Activated CD8-positive, alpha-beta memory T cell treated with anti-CD3 and anti-CD28 coated beads for 1 hour (primary cell): ENCODE measurements at places on chromosomes 16 and 17.

DNA sequence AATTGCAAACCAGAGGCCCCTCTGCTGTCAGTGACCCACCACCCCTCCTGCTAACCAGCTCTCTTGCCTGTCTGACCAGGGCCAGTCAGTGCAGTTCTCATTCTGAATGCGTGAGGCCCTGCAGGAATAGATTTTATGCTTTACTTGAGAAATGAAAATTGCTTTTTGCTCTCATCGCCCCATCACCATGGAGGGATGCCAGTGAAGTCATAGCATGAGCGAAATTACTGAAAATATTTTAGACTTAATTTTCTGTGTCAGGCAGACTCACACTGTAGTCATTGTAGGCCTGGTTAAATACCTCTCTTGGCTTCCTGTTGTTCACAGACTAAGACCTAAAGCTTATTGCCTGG is 490.5 kb upstream of the CDH5 start:
- DNase-seq = no peak

DNA sequence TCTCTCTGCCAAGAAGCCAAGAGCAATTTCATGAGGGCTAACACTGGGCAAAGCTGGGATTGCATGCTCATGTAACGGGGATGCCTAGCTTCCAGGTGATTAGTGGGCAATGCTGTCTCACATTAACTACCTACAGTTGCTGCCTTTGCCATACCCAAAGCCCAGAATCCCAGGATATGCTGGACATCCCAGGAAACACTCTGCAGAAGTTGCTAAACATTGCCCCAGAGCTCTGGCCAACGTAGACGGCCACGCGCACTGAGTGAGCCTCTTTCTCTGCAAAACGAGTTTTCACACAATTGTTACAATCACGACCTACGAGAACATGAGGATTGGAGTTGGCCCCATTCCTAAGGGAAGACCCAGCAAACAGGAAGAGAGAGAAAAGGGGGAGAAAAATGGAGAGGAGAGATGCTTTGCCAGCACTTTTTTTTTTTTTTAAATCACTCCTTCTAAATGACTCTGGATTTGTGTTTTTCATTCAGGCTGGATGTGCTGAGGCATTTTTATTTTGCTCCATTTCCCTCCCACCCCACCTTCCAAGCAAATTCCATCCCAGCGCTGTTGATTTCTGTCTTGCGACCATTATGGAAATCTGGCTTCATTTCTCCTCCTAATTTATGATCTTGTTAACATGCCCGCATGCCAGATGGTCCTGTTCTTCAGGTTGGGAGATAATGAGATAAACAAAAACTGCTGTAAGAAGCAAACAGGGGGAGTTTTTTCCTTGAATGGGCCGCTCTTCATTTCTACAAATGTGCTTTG is 112.8 kb upstream of the DNAH9 start:
- DNase-seq = no peak

DNA sequence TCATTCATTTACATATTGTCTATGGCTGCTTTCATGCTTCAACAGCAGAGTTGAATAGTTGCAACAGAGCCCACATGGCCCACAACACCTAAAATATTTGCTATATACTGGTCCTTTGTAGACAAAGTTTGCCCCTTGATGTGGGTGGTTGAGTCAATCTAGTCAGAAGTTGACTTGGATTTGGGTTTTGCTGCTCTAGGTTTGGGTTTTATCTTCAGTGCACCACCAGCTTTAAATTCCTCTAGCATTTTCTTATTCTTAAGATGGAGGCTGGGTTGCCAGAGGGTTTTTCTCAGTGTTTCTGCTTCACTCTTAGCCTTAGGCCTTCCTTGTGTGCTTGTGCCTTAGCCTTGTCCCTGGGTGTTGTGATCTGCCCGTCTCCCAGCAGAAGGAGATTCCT is 51.0 kb downstream of the CCDC182 start:
- DNase-seq = no peak

DNA sequence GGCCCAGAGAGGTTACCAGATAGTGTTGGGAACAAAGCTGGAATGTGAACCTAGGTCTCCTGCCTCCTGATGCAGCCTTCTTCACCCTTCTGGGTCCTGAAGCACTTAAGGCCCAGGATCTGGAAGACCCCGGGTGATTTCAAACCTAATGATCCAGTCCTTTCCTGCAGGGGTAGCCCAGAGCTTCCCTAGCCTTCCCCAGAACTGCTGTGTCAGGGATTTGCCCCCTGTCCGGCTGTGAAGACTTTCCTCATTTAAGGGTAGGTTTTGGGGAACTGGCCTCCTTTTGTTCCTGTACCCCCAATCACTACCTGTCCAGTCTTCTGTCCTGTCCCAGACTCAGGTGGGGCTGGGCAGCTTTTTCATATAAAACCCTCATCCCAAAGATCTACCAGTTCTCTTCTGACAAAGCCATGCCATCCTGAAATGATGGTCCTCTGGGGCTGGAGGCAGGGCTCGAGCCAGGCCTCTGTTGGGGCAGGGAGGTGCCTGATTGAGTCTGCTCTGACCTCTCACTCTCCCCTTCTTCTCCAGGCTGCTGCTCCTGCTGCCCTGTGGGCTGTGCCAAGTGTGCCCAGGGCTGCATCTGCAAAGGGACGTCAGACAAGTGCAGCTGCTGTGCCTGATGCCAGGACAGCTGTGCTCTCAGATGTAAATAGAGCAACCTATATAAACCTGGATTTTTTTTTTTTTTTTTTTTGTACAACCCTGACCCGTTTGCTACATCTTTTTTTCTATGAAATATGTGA is 1.3 kb downstream of the MT1X start:
- no peak for DNase-seq
